ENCODE measurements at places on chromosomes 11 and 22.

DNA sequence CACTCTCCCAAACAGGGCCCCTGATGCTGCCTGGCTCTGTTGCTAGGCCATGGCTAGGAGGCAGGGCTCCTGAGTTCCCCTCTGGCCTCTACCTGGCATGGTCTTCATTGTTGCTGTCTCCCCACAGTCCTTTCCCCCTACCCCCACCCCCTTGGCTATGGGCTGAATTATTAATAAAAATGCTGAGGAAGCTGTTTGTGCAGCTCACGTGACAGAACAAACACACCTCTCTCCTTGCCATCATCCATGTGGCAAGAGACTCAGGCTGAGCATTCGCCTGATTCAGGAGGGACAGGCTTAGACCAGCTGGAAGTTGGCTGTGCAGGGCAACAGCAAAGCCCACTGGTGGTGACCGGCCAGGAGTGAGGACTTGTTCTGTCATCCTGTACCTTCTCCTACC, 4.2 kb upstream of the SYT7 start:
- DNase-seq: no peak

DNA sequence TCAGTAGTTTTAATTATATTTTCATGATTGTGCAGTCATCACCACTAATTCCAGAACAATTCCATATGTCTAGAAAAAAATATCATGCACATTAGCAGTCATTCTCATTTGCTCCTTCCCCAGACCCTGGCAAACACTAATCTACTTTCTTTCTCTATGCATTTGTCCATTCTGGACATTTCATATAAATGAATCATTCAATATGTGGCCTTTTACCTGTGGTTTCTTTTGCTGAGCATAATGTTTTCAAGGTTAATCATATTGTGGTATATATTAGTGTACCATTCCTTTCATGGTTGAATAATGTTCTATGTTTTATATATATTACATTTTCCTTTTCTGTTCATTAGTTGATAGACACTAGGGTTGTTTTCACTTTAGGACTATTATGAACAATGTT, 811.1 kb upstream of the RAG2 start:
- no peak for DNase-seq

- DNase-seq: no peak
These were observed 6.1 kb downstream of the ZDHHC13 start for GRCh38 chr11:19122960-19123615.

- peak; percentile 59 for DNase-seq
These were observed 717 bp downstream of the OSM start for GRCh38 chr22:30265823-30266444.

- no peak for DNase-seq
These were observed 9.2 kb downstream of the MAPK8IP1 start for GRCh38 chr11:45894555-45895247.

GRCh38 chr22:28328756-28329155, 350.9 kb downstream of the TTC28 start:
- DNase-seq: no peak

- DNase-seq: no peak
These were observed 128.6 kb upstream of the THY1 start for GRCh38 chr11:119551420-119552105.

DNA sequence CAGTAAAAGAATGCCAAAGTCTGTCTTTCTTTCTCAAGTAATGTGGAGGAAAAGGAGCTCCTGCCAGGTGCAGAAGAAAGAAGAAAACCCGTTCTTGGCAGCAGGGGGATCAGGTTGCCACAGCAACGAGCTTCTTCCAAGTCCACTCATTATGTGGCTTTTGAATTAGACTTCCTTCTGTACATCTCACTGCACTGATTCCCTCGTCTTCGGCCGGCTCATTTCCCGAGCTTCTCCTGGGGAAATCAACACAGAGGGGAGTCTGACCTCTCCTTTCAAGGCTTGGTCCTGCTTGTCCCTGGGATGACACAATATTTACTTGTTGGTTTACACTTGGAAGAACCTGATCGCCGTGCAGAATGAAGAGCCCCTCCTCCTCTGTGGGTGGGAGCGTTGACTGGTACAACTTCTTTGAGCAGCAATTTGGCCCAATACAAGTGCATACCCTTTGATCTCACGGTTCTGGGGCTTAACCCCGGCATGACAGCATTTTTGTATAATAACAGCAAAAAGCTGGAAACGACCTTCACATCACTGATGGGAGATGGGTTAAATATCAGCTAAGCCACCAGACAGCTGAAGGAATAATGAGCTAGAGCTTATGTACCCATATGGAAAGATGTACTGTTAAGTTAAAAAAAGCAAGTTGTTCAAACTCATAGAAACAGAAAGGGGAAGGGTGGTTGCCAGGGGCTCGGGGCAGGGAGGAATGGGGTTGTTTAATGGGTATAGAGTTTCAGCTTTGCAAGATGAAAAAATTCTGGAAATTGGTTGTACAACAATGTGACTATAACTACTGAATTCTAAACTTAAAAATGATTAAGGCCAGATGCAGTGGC, 35.4 kb downstream of the MCHR1 start:
- no peak for DNase-seq

DNA sequence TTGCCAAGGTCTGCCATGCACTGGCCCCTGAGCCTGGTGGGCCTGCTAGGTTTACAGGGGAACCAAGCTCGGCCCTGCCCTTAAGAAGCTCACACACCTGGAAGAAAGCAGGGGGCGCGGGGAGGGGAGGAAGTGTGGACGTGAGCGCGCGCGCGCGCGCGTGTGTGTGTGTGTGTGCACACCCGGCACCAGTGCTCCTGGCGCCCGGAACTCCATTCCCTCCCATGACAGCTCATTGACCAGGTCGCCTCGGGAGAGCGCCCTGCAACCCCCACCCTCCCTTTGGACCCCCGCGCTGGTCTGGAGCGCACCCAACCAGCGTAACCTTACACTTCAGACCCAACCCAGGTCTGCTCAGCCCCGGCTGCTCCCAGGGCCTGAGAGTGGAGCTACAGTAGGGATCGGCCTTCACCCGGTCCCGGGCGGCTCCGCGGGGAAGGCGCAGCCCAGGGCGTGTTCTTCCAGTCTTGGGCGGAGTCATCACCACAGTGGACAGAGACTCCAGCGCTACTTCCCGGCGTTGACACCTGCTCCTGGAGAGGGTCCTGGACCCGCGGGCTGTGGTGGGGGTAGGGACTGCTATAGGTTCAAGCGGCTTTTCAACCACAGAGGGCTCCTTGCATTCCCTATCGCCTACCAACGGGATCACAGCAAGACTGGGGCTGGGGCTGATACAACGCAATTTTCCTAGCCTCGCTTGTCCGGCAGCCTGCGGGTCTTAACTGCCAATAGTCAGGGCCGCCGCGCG, 1.5 kb downstream of the GALNT18 start:
- DNase-seq: no peak

DNA sequence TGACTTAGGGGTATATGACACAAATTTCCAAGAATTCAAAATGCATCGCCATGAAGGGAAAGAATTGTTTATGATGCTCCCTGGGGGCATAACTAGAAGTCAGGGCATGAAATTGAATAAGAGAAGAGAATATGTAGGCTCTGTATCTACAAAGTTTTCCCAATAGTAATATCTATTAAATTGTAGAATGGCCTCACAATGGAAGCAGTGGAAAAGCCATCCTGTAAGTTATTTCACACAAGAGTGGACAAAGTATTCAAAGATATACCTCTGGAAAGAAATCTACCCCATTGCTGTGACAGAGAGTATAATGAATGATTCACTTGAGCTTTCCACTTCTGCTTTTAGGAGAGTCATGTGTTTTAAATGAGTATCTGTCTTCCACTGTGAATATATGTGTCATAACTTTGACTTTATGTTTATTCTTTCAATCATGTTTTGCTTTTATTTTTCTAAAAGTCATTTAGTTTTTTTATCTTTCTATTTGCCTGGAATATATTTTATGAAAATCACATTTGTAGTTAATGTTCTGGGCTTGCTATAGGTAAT, 65.7 kb upstream of the DDI1 start:
- no peak for DNase-seq

- DNase-seq: no peak
These were observed 1422.7 kb downstream of the BRD1 start for GRCh38 chr22:48404801-48405447.
